Astrocyte (in vitro differentiated cells and primary cell): ENCODE measurements at places on chromosomes 5 and 9. TPM values are rescaled to one million over a fixed set of nuclear protein-coding genes. Genes with fewer than 3 reads are reported as not detected.
A peak's percentile ranks its signal among the peaks of the same experiment; 100 is the strongest.

Gene CEL
- total RNA-seq: 2.3 and 3.4 TPM in 2 replicates

DNA sequence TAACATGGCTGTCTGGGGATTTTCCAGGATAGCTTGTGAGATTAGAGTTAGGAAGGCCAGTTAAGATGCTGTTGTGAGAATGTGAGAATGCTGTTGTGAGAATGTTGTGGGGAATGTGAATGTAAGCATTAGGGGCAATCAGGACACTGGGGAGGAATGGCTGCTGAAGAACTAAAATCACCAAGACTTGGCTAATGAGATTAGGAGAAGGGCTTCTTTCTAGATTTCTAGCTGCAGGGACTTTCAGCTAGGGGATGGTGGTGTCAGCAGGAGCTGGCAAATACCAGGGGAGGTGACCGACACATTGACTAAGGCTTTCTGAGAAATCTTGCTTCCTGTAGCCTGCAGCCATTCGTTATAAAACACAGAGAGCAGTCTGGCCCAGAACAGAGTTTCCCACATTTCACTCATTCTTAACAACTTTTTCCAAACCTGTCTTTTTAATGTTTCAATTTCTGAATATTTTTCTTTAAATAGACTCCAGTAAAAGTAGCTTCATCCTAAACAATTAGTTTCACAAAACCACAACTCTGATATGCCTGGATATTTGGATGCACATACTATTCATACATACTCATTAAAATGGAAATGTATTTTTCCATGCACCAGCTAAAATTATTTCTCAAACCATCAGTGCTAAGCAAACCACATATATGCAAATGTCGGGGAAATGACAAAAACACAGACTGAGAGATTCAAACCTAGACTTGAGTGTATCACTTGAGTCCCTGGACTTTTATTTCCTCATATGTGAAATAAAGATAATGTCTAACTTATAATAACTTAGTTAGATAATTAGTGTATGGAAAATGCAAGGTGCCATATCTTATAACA, 89.3 kb upstream of the TNC start:
- peak; percentile 45 for DNase-seq

DNA sequence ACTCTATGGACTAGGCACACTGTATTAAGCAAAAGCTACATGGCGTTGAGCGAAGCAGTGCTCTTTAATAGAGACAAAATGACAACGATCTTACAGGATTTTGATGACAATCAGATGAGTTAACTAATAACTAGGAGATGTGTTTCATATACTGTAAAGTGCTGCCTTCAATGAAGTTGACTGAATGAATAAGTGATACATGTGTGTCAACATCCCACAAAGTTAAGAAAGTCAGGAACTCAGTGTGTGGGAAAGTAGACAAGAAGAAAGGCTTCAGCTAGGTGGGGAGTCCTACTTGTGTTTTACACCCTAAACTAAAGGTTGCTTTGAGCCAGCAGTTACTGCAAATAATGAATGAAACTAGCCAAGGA, 79.6 kb downstream of the PAPPA start:
- no peak for DNase-seq

DNA sequence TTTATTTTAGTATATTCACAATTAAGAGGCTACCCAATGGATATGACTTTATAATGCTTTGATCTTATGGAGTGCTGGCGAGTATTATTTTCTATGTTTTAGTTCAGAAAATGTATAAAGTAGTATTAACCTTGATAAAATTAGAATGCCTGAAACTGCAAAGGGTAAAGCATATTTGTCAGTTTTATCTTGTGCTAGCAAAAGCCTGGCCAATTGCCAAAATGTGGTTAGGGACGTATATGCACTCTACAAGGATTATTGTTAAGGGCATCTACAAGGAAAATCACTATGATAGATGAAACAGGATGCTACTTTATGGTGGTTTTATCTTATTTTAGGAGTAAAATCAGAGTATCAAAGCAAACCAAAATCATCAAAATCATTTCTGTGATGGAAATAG, 281.7 kb downstream of the CCDC171 start:
- peak; percentile 33 for DNase-seq

DNA sequence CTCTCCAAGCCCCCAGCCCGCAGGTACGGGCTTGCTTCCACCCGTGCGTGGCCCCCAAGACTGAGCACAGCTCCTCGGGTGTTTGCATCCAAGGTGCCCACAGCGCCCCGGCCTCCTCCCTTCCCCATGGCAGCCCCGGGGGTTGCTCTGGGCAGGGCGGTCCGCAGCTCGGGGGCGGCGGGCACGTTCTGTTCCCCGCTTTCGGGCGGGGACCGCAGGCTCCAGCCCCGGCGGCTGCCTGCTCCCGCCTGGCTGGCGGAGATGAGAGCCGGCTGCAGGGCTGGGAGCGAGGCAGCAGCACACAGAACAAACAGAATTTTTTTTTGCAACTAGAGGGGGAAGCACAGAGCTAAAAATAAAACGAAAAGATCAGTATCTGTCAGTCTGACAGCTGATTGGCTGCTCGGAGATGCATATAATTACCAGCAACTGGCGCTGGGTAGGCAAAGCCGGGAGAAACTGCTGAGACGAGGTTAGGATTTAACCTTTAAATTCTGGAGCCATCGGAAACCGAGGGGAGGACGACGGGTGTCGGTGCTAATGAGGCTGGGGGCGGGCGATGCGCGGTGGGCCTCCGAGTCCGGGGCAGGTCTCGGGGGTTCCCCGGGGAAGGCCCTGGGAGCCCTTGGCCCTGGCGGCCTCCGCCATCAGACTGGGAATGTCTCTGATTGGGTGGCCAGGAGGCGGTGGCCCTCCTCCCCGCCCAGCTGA, 142.7 kb upstream of the IER5L start:
- peak; percentile 81 for DNase-seq

DNA sequence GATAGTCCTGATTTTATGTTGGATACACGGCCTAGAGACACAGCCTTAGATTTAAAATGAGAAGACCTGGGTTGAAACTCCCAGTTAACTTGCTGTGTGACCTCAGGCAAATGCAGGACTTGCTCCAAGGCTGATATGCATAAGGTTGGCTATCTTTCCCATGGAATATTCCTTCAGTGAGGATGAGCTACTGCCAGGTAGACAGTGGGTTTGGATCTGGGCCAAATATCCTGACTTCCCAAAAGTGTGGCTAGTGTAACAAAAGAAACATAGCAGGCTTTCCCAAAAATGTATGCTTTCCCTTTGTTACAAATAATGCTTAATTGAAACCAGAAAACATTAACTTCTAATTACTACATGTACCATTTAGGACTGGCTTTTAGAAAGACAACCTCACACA, 697 bp upstream of the XPA start:
- no peak for DNase-seq

DNA sequence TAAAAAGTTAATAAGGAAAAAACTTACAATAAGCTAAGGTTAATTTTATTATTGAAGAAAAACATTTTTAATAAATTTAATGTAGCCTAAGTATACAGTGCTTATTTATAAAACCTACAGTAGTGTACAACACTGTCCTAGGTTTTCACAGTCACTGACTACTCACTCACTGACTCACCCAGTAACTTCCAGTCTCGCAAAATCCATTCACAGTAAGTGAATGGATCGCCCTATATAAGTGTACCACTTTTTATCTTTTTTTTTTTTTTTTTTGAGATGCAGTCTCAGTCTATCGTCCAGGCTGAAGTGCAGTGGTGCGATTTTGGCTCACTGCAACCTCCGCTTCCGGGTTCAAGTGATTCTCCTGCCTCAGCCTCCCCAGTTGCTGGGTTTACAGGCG, 47.7 kb downstream of the FNIP1 start:
- peak; percentile 54 for DNase-seq

DNA sequence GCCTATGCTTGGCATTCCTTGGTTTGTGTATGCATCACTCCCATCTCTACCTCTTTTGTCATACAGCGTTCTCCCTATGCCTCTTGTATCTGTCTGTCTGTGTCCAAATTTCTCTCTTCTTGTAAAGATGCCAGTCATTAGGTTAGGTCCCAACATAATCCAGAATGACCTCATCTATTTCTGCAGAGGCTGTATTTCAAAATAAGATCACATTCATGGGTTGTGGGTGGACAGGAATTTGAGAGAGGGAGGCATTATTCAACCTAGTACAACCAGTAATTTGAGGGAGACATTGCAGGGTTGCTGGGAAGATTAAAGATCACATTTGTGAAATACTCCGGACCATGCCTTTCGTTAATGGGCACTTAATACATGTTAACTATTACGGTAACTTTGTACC, 155.0 kb downstream of the MAN2A1 start:
- peak; percentile 78 for DNase-seq

Gene TRIM32
- 33.7 and 37.1 TPM in 2 replicates for total RNA-seq

DNA sequence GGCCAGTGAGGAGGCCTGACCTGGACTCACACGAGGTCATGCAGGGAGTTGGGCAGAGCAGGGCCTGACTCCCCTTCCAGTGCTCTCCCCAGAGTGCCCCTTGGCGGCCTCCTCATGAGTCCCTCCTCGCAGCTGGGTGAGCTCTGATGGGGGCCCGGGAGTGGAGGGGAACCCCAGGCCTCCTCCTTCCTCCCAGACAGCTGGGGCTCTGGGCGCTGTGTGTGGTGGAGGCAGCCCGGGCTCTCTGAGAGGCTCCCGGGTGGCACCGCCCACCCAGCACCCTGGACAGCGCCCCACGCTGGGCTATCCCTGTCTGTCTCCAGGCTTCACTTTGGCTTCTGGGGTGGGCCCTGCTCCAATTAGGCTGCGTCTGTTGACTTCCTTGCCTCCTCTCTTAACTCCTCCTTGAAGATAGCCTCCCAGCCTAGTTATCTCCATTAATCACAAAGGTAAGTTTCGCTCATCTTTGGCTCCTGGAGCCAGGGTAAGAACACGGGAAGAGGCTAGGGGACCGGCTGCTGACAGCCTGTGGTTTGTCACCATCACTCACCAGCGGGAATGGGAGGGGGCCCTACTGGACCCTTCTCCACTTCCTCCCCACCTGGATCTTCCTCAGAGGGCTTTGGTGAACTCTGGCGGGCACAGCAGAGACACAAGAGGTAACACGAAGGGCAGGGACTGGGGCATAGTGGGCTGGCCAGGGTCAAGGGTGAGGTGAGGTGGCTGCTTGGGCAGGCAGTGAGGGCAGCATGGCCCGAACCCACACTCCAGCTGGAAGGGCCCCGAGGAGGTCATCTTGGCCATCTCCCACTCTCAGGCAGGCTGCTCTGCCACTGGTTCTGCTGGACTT, 13.1 kb downstream of the PSD2 start:
- DNase-seq: no peak

Gene PTGDS
- total RNA-seq: 5.0 and 5.6 TPM in 2 replicates

DNA sequence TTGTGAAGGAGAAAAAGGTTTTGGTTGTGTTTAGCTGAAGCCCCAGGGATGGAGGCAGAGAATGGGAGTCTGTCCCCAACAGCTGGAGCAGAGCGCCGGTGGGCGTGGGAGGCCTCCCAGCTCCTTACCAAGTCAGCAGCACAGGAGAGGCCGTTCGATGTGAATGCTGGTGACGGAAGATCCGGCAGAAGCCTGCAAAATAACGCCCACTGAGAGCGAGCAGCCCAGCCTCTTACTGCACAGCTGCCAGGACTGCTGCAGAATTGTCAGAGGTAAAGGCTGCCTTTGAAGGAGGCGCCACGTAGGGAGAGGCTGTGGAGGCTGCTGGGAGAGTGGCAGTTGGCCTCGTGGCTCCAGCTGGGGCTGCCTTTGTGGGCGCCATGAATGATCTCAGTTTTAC, 26.2 kb downstream of the ANGPTL2 start:
- no peak for DNase-seq

DNA sequence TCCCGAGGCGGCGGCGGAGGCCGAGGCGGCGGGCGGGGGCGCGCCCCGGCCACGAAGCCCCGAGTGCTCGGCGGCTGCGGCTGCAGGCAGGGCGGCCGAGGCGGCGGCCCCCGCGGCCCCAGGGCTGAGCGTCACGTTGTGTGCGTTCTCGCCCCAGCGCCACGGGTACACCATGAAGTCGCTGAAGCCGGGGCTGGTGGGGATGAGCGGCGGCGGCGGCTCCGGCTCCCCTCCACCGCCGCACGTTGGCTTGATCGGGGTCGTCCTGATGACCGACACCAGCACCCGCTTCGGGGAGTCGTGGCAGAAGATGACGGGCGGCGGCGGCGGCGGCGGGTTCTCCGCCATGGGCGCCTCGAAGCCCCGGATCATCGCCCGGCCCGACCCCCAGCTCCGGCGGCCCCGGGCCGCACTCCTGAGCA, 498 bp downstream of the ZNF367 start:
- DNase-seq: no peak

DNA sequence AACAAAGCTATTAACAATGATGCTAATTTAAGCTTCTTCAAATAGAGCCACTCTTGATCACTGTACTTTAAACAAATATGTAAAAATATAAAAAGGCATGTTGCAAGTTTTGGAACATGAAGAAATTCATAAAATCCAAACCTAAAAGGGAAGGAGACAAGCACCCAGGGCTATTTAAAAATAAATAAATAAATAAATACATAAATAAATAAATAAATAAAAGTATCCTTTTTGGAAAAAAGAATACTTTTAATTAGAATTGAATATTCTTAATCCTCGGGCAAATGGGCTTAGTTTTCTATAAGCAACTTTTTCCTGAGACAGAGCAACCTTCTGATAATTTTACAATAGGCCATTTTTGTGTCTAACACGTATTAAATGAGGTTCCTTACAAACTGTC, 147.5 kb upstream of the PCA3 start:
- no peak for DNase-seq

GRCh38 chr9:94084314-94084713, at the start of gene PTPDC1:
Gene PTPDC1, plus strand, starts transcription at chr9:94084464. Its CDS starts 67 bp downstream, at chr9:94084531.
- peak; percentile 66 for DNase-seq

DNA sequence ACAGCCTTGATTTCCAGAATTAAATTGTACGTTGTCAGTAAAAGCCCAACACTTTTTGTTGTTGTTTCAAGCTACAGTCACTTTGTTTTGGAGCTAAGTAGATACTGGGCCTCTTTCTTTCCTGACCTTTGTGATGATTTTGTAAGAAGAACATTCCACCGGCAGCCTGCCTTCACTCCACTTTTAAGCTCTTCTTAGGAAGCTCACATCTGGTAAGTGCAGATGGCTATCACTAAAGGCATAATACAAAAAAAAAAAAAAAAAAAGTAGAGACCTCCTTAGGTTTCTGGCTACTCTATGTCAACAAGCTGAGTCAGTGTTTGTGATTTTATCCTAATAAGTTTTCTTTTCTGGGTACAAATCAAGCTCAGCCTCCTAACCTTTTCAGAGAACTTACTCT, 1922.1 kb upstream of the WWC1 start:
- no peak for DNase-seq

GRCh38 chr5:144088206-144089064, 82.0 kb downstream of the YIPF5 start:
- peak; percentile 40 for DNase-seq

DNA sequence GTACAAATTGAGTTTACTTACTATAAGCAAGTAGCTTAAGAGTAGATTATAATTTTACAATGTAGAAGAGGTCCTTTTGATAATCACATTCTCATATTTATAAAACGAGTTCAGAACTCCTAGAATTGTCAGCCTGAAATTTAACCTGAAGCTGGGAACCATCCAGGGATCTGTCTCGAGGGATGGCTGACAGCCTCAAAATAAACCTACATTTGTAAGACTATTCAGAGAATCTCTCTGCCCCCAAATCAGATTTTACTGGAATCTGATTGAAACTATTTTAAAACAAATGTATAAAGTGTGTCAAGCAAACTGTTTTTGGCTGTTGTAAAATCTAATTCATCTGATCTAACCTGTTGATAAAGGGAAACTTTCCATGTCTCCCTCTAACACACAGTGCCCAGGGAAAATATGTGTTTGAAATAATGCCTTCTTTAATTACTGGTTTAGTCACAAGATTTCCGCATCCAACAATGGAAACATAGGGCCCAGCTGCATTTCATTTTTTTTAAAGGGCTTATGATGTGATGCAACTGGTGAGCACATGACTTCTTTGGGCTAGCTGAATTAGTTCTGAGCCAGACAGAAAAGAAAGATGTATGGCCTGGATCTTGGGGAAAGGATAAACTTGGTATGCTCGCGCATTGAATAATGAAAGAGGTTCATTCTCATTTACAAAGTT, 30.3 kb downstream of the SLC25A46 start:
- peak; percentile 41 for DNase-seq
